HuH-7 (cell line): ENCODE measurements at places on chromosomes 6 and 20.

GRCh38 chr20:50351541-50351940 lies 158.6 kb upstream of the PTPN1 start:
- DNase-seq: no peak

- no peak for DNase-seq
Observed at GRCh38 chr6:147384737-147385710, 123.5 kb upstream of the SAMD5 start.

DNA sequence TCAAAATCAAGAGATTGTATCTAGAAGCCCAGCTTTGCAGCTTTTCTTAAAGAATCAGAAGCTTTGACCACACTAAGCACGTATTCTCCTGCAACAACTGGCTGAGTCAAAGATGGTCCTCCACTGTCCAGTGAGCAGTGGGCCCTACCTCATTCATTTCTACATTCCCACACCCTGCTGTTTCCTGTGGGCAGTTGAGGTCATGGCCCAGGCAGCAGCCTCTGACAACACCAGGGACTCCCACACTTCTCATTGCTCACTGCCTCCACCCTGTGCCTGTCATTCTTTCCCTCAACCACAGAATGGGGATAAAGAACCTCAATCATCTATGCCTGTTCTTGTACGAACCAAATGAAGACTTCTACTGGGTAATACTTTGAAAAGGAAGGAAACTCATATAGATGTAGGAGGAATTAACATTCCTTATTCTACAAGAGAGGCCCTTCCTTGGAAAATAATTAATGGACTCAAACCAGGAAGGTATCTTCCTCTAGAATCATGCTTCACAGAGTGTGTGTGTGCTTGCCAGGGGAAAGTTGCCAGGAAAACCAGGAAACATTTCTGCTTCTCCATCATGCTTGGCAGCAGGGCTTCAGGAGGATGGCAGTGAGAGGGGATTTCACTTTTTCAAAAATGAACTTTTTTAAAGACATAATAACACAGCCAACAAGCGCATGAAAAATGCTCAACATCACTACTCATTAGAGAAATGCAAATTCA lies 191.7 kb upstream of the RIN2 start:
- DNase-seq: no peak

DNA sequence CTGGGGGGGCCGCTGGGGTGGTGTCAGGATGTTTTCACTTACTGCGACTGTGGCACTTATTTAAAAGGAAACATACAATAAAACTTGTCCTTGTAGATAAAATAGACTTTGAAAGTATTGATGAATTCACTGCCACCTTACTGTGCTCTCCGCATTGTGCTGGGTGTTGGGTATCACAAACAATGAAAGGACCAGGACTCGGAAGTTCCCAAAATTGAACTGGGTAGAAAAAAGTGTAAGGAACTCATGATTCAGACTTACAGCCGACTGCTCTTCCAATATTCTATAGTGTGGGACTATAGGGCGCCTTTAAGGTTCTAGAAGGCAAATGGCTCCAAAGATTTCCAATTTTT lies 32.1 kb upstream of the ID4 start:
- no peak for DNase-seq

- DNase-seq: no peak
Observed at GRCh38 chr20:7748624-7749023, 191.6 kb downstream of the HAO1 start.
